ENCODE measurements at places on chromosomes 3 and 15.
A peak's percentile ranks its signal among the peaks of the same experiment; 100 is the strongest.

DNA sequence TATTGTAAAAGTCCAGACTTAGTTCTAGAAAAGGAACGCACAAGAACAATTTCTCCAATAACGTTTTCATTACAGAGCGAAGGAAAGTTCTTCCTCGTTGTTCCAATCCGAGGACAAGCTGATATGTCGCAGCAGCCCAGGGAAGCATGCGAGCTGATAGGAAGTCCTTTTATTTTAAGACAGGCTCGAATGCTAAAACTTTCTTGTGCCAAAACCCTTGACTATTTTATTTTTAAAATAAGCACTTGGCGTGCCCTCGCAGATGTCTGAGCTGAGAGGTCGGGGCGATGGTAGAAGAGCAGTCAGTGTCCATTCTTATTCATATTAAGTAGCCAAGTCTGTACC is 433 bp upstream of the MITF start:
- DNase-seq = no peak

- DNase-seq = peak; percentile 2
Observed at GRCh38 chr3:21894459-21895340, 143.7 kb upstream of the ZNF385D start.

GRCh38 chr3:76024640-76025039 is 239.3 kb upstream of the ZNF717 start:
- peak; percentile 59 for DNase-seq

DNA sequence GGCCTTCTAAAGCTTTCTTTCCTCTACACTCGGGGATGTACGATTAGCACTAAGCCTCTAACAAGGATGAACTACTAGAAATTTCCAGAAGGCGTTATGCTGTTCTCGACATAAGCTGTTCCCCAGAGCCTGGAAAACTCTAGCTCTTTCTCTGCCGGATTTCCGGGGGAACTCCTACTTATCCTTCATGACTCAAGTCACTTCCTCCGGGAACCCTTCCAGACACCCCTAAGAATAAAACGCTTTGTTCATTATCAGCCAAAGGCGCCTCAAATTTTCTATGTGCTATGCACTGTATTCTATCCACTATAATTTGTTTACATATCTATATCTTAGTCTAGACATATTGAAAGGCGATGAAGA is 455 bp upstream of the SNAP23 start:
- DNase-seq = peak; percentile 24

Data from NCI-H69 (cell line).